ENCODE measurements at places on chromosomes 16 and 17. TPM values are rescaled to one million over a fixed set of nuclear protein-coding genes. Genes with fewer than 3 reads are reported as not detected.

RAP1GAP2 gene
- total RNA-seq = 5.9 TPM

WNT9B gene
- total RNA-seq = not detected

CDH1 gene
- not detected for total RNA-seq

NATD1 gene
- total RNA-seq = 5.1 TPM

DPEP2 gene
- total RNA-seq = not detected

Data from mammary microvascular endothelial cell (primary cell).